ENCODE measurements at places on chromosomes 16 and 17.

- no peak for DNase-seq
Measured at GRCh38 chr16:85210423-85211169, 98.3 kb upstream of the CIBAR2 start.

DNA sequence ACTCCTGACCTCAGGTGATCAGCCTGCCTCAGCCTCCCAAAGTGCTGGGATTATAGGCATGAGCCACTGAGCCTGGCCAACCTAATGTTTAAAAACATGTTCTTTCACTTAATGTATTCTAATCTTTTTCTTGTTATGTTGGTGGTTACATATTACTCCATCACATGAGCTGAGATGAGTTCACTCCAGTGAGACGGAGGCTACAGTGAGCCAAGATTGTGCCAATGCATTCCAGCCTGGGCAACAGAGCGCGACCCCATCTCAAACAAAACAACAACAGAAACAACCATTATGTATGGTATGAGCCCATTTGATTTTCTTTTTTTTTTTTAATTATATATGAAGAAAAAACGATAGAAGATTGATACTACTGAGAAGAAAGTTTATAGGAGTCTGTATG lies 39.6 kb downstream of the SLC39A11 start:
- no peak for DNase-seq

- DNase-seq, result no peak
Measured at GRCh38 chr17:56186222-56186786, 33.0 kb downstream of the ANKFN1 start.

- DNase-seq, result peak; percentile 50
Measured at GRCh38 chr17:42704837-42705494, 22.6 kb downstream of the CNTNAP1 start.

DNA sequence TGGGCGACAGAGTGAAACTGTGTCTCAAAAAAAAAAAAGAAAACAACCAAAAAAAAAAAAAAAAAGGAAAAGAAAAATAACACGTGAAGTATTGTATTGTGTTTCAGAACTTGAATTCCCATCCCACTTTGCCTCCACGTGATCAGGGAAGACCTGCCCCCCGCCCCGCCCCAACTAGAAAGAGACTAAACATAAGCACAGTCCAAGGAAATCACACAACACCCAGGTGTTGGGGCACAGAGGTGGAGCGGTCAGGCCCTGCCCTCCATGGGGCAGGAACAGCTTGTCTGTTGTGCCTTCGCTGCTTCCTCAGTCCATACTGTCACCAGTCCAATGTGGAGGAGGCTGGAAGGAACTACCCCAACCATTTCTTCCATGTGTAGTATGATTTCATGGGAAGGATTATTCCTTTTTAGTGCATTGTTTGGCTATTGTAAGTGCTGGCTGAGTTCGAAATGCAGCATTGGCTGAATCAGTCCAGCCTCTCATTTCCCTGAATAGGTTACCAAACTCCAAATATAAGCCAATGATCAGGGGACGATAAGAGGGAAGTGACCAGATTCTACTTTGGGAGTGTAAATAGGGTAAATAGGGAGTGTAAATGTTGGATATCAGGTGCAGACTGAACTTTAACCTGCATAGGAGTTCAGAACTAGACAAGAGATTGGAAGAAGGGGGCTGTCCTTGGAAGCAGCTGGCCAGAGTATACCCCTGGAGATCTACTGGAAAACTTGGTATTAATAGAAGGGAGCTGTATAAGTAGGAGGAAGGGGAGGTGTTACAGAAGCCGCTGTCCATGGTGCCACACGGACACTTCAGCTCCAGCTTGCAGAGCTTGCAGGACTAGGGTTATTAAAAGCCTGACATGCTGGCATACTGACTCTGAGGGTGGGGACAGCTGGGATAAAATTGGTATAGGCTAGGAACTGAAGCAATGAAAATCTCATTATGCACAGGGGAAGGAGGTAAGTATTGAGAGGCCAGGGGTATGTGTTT lies 50.7 kb downstream of the TANGO6 start:
- no peak for DNase-seq

- no peak for DNase-seq
Measured at GRCh38 chr16:89210165-89210903, 7.2 kb upstream of the ZNF778 start.

- no peak for DNase-seq
Measured at GRCh38 chr16:75116081-75116910, at the start of gene LDHD. LDHD (minus strand) TSS chr16:75116780; CDS start chr16:75116720, 60 bp downstream.

DNA sequence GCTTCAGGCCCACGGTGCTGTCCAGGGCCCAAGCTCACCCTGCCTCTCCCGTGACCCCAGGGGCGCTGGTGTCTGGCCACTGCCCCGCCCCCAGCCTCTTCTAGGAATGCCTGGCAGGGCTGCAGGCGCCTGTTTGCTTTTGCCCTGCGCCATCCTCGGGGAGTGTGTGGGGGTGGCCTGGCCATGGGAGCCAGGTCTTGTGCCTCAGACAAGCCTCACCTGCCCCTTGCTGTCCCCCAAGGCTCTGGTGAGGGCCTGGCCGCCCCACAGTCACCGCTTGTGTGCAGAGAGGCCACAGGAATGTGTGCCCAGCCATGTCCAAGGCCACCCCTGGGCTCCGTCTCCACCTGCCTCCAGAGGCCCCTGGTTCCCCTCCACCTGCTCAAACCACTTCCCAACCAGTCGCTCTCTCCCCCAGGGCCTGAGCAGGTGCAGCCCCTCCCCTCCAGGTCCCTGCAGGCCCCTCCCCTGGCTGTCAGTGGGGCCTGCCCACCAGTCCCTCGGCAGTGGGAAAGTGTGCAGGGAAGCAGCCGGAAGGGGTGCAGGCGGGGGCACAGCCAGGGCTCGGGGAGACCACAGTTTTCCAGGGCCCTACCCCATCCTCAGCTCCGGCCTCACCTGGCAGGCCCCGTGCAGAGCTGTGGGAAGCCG lies 841 bp upstream of the IGFALS start:
- no peak for DNase-seq

DNA sequence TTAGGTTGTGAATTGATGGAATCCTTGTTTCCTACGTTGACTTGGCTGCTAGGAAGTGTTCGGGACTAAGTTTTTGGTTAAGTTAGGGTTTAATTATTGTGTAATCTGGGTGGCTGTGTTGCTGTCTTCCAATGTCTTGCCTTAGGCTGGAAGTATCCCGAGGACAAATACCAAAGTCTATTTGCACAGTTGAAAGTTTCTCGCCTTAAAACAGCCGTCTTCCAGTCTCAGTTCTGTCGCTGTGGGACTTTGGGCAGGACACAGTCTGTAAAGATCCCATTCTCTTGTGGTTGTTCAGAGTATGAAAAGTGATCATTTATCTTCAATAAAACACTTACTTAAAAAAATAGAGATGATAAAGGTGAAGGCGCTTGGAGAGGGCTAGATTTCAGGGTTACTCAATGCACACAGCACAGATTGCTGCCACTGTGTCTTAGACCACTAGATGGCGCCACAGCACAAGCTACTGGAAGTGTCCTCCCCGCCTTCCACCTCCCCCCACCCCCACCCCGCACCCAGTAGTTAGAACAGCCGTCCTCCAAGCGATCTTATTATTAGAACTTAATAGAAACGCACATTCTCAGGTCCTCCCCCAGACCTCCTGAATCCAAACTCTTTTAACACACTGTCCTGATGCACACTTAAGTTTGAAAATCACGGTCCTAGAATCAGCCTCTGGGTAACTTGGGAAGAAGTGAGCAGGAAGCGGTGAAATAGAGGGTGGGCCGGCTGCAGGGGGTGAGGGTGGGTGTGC lies 45.8 kb downstream of the AKAP1 start:
- DNase-seq, result peak; percentile 71
